ENCODE measurements at places on chromosomes 11 and 22.

DNA sequence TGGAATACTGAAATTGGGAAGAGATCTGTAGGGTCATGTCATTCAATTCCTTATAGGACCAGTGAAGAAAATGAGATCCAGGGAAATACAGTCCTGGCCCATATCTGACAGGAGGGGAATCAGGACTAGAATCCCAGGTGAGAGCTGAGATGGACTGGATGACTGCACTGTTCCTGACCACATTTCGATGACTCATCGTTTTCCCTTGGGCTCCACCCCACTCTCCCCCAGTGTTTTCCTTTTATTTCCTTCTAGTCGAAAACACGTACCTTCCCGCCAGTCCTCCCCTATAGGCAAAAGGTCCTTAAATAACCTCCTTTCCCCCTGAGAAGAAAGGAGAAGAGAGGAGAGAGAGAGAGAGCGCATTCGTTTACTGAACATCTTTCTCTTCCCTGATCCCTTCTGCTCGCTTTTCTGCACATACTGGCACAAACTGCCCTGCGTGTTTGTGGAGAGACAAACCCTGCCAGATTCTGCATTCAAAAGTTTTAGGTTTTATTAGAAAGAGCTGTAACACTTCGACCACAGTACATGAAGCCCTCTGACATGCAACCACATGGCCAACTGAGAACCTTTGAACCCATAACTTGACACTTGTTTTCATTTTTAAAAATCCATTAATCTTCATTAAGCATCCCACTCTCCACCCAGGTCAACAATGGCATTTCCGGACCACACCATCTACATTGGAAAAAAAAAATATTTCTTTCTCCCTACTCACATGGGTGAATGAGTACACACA is 565.7 kb downstream of the METTL15 start:
- DNase-seq = no peak

DNA sequence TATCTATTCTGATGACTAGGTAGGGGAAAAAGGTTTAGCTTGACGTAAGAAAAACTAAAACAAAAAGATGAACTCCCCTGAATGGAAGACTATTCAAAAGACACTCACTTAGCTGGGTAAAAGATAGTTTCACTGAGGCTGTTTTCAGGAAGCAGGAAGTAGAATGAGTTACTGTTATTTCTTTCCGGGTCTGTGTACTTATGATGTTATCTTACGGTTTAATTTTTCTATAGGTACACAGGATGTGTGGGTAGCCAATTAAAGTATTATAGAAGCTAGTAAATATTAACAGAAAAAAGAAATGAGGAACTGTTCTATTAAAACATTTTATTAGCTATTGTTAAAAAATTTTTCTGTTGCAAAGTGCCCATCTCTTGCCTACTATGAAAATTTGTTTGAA is 45.8 kb upstream of the MMP7 start:
- no peak for DNase-seq

GRCh38 chr11:134905928-134906327 is 493.9 kb upstream of the B3GAT1 start:
- no peak for DNase-seq

- DNase-seq = no peak
Observed at GRCh38 chr11:118622376-118623268, 15.2 kb downstream of the PHLDB1 start.

DNA sequence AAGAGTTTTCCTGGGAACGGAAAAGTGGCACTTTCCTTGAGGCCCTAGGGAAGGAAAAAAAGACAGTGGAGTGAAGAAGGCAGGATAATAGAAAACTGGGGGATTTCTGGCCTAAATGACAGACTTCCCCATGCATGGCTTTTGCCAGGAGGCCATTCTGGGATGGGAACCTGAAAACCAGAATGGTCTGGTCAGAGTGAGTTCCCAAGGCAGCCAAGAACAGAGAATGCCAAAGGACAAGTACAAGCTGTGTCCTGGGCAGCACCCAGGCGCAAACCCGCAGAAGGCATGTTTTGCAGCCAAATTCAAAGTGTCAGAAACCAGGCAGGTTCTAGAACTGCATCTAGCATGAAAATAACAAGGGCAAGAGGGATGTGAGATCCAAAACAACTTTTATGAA is 162.4 kb downstream of the SPON1 start:
- DNase-seq = no peak

DNA sequence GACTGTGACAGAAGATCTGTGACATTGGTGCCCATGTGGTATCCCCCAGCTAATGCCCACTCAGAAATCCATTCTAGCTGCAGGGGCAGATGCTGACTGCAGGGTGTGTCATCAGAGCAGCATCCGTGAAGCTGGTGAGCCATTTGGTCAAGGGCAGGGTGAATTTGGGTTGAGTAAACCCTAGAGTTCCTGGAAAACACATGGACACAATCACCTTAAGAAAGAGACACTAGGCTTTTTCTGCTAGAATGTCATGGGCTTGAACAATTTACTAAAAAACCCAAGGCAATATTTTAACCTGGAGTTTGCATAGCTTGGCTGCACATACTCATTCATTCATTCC is 100.0 kb downstream of the ADAMTS15 start:
- no peak for DNase-seq

DNA sequence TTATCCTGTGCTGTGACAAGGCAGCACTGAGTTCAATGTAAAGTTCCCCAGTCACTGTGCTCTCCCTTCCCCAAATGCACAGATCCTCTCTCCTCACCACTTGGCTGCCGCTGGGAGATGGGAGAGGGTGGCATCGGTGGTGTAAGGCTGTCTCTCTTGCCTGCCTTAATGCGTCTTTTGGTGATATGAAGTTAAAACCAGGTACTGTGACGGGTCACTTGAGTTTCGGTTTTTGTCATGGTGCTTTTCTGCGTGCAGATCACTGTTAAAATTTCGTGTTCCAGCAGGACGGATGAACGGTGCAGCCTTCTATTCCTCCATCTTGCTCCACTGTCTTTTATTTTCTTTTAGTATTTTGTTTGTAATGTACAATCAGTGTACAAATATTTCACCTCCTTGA is 18.6 kb downstream of the GLB1L2 start:
- no peak for DNase-seq

- DNase-seq = no peak
Observed at GRCh38 chr22:36901411-36902142, 11.9 kb upstream of the CSF2RB start.

DNA sequence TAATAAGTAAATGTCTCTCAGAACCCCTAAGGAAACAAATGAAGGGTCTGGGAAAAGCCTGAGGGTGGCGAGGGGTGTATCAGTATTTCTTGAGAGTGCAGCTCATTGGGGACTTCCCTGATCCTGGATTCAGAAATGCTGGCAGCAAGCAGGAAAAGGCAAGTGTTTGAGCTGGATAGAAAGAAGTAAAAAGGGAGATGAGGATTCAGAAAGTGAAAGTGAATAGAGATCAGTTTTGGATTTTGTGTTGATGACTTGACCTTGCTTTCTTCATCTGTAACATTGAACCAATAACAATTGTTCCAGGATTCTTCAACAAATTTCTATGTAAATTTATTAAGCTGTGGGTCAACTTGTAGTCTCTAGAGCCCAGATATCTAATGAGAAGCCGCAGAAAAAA is 66.9 kb upstream of the CTSC start:
- DNase-seq = no peak

DNA sequence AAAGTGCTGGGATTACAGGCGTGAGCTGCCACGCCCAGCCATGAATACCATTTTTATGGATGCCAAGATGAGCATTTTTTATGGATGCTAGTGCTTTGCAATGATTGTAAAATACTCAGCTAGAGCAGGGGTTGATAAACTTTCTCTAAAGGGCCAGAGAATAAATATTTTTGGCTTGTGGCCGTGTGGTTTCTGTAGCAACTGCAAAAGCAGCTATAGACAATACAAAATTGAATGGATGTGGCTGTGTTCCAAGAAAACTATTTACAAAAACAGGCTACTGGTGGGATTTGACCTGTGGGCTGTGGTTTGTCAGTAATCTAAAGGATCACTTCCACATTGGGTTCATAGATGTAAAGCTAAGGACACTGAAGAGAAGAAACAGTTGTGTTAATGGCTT is 56.0 kb downstream of the COMMD9 start:
- no peak for DNase-seq

- no peak for DNase-seq
Observed at GRCh38 chr22:41504397-41504796, 35.5 kb downstream of the ACO2 start.

DNA sequence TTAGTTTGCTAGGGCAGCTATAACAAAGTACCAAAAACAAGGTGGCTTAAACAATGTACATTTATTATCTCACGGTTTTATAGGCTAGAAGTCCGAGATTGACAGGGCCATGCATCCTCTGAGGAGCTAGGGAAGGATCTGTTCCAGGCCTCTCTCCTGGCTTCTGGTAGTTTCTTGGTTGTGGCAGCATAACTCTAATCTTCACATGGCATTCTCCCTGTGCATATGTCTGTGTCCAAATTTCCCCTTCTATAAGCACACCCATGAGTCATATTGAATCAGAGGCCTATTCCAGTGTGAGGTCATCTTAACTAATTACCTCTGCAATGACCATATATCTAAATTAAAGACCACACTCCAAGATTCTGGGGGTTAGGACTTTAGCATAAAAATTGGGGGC is 31.3 kb upstream of the MMP13 start:
- DNase-seq = no peak

DNA sequence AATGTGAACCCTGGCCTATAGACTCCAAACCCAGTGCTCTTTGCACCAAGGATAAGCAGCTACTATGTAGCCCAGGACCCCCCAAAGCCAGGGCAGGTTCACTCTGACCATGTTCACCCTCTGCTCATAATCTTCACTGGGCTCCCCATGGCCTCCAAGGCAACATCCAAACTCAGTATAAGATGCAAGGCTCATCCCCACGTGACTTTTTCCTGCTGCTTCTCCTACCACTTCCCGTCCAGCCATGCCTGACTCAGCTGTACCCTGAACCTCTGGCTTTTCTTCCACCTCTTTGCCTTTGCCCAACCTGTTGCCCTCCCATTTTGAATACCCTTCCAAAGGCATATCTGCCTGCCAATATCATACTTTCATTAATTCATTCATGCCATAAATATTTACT is 27.8 kb downstream of the PDE2A start:
- DNase-seq = no peak

DNA sequence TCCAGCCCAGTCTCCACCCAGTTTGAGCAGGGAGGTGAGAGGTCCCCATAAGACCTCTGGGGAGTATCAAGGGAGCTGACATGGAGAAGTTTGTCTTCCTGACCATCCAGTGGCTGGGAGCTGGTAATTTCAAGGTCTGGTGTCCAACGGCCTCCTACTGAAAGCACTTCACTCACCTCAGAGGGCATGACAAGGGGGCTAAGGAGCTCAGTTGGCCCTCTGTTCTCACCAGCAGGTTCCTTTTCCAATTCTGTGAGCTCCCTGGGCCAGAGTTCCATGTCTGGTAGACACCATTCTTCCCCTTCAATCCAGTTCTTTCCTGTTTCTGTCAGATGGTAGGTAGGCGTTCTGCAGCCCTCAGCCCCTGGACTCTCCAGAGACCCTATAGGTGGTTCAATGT is 3.1 kb downstream of the SELENOH start:
- DNase-seq = no peak

GRCh38 chr22:18987765-18988164 is 51.7 kb upstream of the PRODH start:
- no peak for DNase-seq

DNA sequence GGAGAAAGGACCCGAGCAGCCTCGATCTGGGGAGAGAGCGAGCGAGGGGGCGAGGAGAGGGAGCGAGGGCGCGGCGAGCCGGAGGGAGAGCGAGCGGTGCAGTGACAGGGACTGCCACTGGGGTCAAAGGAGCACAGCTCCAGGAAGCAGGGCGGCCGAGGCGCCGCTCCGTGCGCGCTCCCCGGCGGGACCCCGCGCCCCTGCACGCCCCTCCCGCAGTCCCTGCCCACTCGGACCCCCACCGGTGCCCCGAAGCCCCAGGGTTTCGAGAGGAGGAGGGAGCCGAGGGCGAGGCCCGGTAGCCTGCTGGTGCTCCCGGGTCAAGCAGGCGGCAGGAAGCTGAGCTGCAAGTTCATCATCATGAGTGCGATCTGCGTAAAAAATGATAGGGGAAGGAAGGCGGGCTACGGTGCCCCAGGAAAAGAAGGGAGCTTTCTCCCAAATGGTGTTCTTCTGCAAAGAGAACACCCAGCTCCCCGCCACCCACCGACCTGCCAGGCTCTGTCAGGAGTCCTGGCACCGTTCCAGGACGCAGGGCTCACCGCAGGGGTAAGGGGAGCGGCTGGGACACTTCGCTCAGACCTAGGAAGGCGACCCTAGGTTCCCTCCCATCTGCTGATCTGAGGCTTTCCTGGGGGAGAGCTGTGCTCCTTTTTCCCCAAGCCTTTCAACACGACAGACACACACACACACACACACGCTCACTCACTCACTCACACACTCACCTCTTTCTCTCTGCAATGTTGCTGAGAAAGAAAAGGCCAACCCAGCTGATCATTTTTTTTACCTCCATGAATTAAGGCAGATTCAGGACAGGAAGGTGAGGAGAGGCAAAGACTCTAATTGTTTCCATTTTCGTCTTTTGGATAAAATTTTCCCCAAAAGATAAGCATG is at the start of gene MPPED2:
Gene MPPED2 (minus strand): TSS at position 103 of the 894 bp plus-strand sequence. CDS start 5,980 bp downstream, outside the sequence.
- peak; percentile 14 for DNase-seq

DNA sequence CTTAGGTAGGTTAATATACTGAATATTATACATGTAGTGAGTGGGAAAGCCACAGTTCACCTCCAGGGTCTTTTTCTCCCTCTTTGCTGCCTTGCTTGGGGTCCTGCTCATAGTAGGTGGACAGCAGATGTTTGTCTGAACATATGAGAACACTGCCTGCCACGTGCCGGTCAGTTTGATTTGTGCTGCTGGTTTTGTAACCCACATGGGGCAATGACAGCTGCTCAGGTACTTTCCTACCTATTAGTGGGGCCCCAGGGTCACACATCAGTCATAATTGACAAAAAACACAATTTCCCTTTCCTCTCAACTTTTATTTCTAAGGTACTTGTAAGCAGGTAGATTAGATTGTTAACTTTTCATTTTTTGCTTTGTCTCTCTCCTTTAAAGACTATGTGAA is 43.8 kb downstream of the BMAL1 start:
- no peak for DNase-seq

GRCh38 chr11:18188796-18189195 is 16.2 kb downstream of the MRGPRX4 start:
- no peak for DNase-seq

DNA sequence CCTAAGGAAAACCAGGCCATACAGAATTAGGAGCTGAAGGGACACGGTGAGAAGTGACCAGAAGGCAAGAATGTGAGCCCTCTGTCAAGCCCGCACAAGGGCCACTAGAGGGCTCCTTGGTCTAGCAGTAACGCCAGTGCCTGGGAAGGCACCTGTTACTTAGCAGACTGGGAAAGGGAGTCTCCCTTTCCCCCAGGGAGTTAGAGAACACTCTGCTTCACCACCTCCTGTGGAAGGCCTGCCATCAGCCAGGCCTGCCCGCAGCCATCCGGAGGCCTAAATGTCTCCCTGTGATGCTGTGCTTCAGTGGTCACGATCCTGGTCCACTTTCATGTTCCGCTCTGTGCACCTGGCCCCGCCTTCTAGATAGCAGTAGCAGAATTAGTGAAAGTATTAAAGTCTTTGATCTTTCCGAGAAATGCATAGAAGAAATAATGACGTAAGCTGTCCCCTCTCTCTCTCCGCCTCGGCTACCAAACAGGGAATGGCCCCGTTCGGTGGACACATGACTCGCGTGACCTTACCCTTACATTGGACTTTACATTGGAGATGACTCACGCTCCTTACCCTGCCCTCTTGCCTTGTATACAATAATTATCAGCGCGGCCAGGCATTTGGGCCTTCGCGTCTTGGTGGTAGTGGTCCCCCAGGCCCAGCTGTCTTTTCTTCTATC is 10.7 kb upstream of the GSTP1 start:
- DNase-seq = no peak

- DNase-seq = no peak
Observed at GRCh38 chr11:104124979-104125378, 39.0 kb downstream of the PDGFD start.

GRCh38 chr22:21834869-21835268 is 32.6 kb downstream of the MAPK1 start:
- DNase-seq = no peak
